ENCODE measurements at places on chromosomes 7 and 10.

DNA sequence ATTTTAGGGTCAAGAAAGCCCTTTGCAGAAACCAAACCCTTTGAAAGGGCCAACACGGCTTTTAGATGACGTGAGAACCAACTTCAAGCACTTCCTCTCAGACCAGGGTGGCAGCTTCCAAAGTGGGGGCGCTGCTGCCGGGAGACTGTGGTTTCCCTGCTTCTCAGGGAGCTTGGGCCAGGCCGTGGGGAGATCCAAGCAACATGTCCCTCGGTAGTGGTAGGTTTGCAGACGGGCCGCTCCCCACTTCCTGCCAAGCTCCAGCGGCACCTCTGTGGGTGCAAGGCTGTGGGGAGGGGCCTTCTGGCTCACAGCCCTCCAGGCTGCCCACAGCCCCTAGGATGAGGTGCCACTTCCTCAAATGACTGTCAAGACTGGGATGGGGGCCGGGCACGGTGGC lies 132.4 kb downstream of the FAM53B start:
- no peak for DNase-seq

DNA sequence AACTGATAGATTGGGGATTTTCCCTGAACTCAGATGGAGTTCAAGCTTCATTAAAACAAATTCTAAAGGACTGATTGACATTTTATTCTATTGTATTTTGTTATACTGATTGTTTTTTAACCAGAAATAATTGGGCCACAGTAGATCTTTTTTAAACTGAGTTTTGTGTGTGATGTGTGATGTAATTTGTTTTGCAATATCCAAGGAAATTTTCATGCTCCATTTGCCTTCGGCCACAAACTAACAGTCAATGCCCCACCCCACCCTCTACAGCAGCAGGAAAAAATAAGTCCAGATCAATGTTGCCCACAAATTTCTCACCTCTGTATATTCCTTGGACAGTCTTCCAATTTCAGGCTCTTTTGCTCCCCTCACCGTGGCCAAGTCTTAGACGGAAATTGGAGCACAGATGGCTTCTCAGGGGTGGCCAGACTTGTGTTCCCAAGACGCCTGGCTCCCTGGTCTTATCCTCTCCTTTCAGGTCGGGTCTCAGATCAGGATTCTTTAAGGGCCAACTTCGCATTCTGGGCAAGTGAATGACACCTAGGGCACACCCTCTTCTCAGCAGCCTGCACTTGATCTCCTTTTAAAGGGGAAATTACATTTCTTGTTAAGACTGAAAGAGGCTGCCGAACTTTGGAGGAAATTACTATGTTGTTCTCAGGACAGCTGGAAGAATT lies at the start of gene SVOPL:
TSS of gene SVOPL (minus strand) at position 506 of the 680 bp plus-strand sequence. CDS start 22,317 bp downstream, outside the sequence.
- no peak for DNase-seq

DNA sequence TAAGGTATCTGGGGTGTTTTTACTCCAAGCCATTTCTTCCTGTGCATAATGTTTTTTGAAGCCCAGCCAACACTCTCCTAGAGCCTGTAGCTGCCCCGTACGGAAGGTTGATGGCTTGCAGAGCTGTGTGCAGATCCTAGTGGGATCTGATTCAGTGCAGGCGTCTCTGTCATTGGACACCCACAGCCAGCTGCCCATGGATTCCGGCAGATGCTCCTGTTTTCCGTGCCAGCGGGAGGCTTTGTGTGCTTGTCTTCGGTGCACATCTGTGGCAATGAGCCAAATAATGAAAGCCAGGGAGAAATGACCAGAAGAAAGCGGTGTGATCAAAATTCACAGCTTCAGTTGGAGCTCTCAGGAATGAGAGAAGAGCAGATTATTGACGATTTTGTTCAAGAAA lies 426.4 kb downstream of the TYW1 start:
- DNase-seq: no peak

DNA sequence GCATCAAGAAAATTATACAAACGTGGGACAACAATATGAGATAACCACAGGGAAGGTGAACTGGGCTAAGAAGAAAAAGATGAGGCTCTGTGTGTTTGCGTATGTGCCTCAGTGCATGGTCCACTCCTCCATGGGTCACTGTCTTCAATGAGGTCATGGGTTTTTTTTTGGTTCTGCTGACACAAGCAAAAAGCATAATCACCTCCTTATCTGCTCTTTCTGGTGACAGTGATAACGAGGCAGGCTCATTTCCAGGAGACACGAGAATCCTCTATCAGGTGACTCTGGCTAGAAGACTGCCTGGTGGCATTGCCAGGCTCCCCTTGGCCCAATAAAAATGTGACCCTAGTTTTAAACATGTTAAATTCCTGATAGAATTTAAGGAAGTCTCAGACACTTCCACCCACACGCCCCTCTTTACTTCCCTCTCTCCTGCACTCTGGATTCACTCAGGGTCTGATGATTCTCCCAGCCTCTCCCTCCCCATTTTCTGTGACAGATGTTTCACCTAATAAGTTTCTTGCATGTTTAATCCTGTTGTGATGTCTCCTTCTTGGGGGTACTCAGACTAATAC lies 35.3 kb upstream of the CDCA7L start:
- DNase-seq: no peak

GRCh38 chr7:135714534-135715009 lies 13.4 kb downstream of the SLC13A4 start:
- peak; percentile 67 for DNase-seq

- DNase-seq: no peak
These were observed 333.6 kb downstream of the LRRTM3 start for GRCh38 chr10:67259319-67259929.

- DNase-seq: no peak
These were observed 490.4 kb downstream of the DNAJB6 start for GRCh38 chr7:157827045-157827862.

GRCh38 chr10:26219676-26220075 lies 3.1 kb downstream of the GAD2 start:
- DNase-seq: no peak

DNA sequence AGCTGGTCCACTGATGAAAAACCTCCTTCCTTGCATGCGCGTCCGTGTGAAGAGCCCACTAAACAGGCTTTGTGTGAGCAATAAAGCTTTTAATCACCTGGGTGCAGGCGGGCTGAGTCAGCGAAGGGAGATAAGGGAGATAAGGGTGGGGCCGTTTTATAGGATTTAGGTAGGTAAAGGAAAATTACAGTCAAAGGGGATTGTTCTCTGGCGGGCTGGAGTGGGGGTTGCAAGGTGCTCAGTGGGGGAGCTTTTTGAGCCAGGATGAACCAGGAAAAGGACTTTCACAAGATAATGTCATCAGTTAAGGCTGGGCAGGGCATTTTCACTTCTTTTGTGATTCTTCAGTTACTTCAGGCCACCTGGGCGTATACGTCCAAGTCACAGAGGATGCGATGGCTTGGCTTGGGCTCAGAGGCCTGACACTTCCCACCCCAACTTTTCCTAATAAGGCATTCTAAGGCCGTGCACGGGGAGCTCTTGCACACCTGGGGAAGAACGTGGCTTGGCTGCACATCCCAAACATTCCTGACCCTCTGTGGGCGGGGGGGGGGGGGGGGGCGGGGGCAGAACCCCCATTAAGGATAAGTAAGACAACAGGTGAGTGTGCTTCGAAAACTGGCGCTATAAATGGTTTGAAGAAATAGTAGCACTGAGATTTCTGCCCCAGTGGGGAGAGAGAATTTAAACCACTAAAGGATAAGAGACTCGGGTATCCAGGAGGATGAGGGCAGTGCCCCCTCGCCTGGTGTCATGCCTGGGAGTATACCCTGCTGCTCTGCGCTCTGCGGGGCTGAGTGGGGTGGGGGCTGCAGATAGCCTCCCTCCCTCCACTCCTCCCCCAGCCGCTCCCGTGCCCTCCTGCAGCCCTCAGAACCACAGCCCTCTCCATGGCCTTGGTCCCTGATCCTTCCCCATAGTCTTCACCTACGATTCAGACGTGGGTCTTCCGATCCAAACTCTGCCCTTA lies 217.6 kb downstream of the MLLT10 start:
- DNase-seq: no peak

DNA sequence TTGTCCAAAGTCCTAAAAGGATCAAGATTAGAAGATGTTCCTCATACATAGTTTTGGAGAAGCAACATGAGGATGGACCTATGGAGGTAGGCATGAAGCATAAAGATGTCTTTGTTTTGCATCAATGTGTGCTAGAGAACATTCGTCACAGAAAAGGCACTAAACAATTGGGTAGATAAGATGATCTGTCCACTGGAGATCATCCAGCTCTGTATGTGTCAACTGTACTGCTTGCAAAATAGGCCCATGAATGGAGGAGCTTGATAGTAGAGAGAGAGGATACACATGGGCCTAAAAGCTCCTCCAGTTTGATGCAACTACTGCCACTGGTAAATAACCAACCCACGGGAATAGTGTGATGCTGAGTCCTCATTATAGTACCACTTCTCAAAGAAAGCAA lies 286.4 kb upstream of the HGF start:
- DNase-seq: no peak

- peak; percentile 54 for DNase-seq
These were observed 12.0 kb upstream of the MARVELD1 start for GRCh38 chr10:97701438-97702069.

GRCh38 chr10:90798482-90798881 lies 59.4 kb downstream of the HTR7 start:
- DNase-seq: no peak

- DNase-seq: no peak
These were observed 269.6 kb downstream of the ELFN1 start for GRCh38 chr7:1939434-1940401.

GRCh38 chr10:29613791-29614190 lies 21.0 kb downstream of the SVIL start:
- DNase-seq: no peak

Measured in fibroblast of lung (primary cell).